ENCODE measurements at places on chromosomes 6 and 20. TPM values are rescaled to one million over a fixed set of nuclear protein-coding genes. Genes with fewer than 3 reads are reported as not detected.

DNA sequence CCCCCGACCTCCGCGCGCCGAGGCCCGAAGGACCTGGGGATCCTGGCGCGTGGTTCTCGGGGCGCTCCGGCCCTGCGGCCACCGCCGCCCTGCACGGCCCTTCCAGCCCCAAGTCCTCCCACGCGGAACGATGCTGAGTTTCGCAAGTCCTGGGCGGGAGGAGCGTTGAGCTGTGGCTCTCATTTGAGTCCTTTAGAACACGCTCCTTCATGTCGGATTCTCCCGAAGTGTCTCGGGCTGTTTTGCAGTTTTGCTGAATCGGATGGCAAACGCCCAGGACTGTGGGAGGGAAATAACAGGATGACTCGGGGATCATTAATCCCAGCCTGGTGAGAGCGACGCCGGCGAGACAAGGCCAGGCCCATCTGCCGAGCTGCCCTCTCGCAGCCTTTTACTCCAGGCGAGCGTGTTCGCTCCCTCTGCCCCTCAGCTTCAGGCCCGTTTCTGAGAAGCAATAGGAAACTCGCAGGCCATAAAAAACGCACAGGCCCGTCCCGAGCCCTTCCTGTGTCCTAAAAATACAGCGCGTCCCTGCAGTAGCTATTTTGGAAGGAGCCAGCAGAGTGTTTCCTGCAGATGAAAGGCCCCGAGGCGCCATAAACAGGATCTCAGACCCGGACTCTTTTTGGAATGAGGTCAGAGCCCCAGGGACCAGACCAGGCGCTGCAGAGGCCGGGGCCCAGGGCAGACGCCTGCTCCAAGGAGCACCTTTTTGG is 153.5 kb downstream of the DLL1 start:
- no peak for DNase-seq

DNA sequence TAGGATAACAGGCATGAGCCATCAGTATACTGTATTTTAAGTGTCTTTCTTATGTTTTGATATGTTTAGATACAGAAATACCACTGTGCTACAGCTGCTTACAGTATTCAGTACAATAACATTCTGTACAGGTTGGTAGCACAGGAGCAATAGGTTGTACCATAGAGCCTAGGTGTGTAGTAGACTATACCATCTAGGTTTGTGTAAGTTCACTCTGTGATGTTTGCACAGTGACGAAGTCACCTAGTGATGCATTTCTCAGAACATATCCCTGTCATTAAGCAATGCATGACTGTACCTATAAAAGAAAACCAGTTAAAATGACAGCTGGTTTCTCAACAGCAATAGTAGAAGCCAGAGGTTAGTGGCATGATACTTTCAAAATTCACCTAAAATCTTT is 3.0 kb upstream of the ZBTB24 start:
- DNase-seq = no peak

DNA sequence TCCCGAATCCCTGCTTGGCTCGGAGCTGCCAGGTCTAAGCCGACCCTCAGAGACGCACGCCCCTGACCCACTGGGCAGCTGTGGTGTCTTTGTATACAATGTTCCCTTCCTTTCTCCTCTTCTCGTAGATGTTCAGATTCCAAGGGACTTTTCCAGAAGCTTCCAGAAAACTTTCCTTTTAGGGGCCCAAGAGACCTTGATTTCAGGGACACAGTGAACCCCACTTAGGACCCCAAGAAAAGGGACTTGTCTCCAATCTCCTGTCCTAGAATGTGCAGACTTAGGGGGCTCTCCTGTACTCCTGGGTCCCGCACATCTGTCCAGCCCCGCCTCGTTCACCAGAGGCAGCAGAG is 103.5 kb downstream of the EDN3 start:
- DNase-seq = no peak

GRCh38 chr20:48049641-48050040 is 264.4 kb upstream of the SULF2 start:
- DNase-seq = no peak

GRCh38 chr20:14582855-14583254 is 245.4 kb upstream of the FLRT3 start:
- no peak for DNase-seq

GRCh38 chr6:35216412-35216732 is 2.6 kb downstream of the SCUBE3 start:
- DNase-seq = no peak

GRCh38 chr6:143482593-143482992 is 28.9 kb downstream of the FUCA2 start:
- no peak for DNase-seq

DNA sequence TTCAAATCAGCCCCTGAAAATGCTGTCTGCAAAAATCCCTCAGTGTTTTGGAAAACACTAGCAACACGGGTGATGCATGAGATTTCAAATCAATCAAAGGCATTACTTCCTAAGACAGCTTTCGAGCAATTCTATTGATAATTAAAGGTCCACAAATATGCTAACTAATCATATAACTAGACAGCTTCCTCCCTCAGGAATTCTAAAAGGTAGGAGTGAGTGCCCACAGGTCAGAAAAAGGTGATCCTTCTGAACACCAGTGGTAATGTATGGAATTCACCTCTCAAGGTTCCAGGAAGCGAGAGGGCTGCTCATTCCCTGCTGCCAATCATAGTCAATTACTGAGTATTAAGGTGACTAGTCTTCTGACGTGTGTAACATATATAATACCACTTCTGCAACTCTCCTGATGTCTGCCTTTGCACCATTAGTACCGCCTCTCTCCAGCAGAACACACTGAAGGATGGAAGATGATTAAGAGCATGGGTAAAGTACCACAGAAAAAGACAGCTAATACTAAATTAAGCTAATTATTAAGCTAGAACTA is 16.4 kb downstream of the MAN1A1 start:
- DNase-seq = no peak

DNA sequence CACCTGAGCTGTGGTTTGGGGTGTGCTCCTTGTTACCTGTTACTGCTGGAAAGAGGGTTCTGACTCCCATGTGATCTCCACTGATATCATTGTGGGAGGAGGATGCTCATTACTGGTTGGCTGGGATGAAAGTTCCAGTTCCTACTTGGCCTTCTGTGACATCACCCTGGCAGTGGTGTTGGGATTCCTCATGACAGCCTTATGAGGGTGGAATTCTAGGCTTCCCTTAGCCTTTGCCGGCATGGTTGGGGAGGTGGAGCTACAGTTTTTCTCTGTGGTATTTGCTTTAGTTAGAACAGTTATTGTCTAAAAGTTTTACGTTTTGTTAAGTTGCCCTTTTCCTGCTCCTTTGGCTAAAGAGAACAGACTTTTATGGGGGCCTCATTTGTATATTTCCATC is 112.1 kb downstream of the AFG1L start:
- DNase-seq = no peak

DNA sequence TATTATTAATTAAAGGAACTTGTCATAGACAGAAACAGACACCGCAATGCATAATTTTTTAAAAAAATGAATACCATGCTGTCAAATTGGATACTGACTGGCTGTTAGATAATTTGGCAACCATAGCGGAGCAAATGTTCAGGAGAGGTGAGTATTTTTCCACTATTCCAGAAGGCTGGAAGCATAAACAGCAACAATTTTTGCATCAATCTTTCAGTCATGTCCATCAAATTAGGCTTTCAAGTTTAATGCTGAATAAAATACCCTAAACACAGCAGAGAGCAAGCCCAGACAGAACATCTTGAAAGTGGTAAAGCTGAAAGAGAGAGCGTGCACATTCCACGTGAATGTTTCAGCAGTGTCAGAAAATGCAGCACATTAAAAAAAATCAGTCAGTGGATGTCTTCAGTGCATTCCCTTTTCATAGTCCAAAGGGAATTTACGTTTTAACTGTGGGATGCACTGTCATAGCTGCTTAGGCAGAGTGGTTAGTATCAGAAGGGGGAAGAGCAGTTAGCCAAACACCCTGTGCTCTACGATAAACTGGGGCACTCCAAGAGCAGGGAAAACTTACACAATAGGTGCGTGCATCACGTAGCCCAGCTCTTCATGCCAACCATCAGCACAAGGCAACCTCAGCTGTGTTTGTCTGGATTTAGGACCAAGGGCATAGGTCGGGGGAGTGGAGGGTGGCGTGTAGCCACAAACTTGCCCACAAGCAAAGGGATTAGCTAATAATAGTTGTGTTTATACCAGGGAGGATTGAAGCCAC is 116.2 kb upstream of the STMND1 start:
- DNase-seq = no peak

- no peak for DNase-seq
Observed at GRCh38 chr6:1729133-1729749, 119.5 kb downstream of the FOXC1 start.

GRCh38 chr6:113401231-113401630 is 455.9 kb upstream of the MARCKS start:
- DNase-seq = no peak

DNA sequence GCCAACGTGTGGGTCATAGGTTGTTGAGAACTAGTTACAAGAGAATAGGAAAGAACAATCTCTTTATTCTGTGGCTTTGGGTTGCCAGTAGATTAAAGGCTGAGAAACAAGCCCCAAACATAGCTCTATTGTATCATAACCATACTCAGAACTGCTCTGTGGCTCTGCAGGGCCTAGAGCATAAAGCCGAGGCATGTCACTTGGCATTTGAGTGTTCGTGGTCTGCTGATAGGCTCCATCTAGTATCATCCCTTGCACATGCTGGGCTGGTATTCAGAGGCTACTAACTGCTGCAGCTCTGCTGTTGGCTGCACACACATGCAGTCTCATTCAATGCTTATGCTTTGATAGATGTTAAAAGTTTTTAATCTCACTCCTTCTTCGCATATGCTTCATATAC is 157.9 kb downstream of the OGFRL1 start:
- no peak for DNase-seq

DNA sequence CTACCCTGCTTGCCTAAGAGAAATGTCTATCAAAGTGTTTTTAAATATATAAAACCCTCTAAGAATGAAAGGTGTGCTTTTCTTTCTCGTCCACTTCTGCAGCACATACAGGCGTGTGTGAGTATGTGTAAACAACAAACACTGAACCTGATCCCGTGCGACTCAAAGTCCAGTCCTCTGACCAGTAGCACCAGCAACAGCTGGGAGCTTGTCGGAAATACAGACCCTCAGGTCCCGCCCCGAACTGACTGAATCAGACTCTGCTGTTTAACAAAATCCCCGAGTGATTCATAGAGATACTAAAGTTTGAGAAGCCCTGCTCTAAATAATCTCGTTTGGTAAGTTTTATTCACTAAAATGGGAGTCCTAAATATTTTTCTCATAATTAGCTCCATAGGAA is 208.0 kb upstream of the KCNQ5 start:
- DNase-seq = no peak

- DNase-seq = no peak
Observed at GRCh38 chr20:45211569-45212474, 5.0 kb downstream of the SEMG1 start.

DNA sequence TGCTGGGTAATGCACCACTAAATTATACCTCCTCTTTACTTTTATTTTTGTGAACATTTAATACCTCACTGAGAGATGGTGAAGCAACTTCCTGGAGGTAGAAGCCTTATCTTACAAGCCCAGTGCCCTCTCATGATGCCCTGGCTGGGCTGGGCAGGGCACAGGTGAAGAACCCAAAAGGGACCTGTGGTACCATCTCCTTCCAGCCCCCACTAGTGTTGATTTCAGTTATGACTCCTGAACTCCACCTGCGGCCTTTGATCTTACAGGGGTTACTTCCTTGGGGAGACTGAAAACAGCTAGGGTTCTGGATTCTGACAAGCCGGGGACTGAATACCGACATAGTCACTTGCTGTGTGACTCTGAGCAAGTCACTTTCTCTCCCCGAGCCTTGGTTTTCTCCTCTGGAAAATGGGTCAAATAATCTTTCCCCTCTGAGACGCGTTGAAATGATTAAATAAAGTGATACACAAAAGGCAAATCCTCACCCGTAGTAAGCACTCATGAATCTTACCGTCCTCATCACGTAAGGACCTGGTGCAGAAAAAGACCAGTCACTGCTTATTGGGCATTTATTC is 1.2 kb downstream of the SLC13A3 start:
- DNase-seq = no peak

DNA sequence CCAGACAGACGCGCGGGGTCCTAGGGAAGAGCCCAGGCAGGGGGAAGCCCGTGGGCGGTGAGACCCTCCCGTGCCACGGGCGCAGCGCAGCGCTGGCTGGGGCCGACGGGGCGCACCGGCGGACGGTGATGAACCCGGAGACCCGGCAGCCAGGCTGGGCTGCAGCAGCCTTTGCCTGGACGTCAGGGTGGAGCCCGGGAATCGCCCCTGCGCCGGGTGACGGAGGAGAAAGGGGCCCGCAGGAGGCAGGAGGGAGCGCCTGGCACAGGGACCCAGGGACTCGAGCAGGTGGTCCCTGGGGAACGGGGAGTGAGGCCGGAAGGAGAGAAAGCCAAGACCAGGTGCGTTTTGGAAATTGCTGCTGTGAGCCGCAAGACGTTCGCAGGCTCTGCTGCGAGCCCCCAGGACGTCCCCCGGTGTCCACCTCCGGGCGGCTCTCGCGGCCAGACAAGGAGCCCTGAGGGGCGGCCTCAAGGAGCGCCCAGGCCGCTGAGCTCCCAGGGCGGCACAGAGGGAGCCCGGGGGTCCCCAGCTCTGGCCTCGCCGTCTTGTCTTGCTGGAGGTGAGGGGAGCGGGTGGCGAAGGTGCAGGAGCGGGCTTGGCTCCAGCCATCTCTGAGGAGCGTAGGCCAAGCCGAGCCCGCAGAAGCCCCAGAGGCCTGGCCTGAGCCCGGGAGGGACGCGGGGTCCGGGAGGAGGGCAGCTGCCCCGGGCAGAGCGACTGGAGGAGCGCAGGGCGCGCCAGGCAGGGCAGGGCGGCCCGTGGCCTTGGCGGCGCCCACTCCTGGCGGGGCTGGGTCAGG is 191.2 kb upstream of the PDE10A start:
- DNase-seq = no peak

DNA sequence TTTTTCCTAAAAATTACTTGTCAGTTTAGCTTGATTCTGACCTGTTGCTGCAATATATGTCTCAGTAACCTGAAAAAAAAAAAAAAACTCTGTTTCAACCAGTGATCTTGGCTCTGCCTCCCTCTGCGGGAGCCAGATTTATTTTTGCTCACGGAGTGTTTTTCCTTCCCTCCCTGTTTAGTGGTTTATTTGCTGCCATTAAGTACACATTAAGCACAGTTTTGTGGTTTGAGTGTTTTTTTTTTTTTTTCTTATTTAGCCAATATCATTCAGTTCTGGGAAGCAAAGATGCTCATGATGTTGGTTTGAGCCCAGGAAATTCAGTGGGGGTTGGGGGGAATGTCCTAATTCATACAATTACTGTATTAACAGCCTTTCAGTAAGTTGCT is 110.1 kb upstream of the GPR6 start:
- DNase-seq = no peak

- no peak for DNase-seq
Observed at GRCh38 chr6:146851837-146852236, 253.1 kb downstream of the ADGB start.

ATRN gene
- total RNA-seq = 41.4 TPM

SLC12A5 gene
- 1.9 TPM for total RNA-seq

SLC22A3 gene
- 2.3 TPM for total RNA-seq

KCNB1 gene
- total RNA-seq = not detected

DEFB118 gene
- not detected for total RNA-seq

KCNK17 gene
- total RNA-seq = not detected

TMEM200A gene
- total RNA-seq = 15.6 TPM

PTCHD4 gene
- total RNA-seq = not detected

BCL2L1 gene
- 444 TPM for total RNA-seq

SPAG4 gene
- total RNA-seq = 5.4 TPM

DAAM2 gene
- not detected for total RNA-seq

EEF1A2 gene
- total RNA-seq = 32.0 TPM

HLA-DRB1 gene
- total RNA-seq = not detected

TRIM15 gene
- 6.9 TPM for total RNA-seq

SRSF12 gene
- 0.49 TPM for total RNA-seq

GNAS gene
- total RNA-seq = 1,936 TPM
